ENCODE measurements at places on chromosomes 2 and 18.

DNA sequence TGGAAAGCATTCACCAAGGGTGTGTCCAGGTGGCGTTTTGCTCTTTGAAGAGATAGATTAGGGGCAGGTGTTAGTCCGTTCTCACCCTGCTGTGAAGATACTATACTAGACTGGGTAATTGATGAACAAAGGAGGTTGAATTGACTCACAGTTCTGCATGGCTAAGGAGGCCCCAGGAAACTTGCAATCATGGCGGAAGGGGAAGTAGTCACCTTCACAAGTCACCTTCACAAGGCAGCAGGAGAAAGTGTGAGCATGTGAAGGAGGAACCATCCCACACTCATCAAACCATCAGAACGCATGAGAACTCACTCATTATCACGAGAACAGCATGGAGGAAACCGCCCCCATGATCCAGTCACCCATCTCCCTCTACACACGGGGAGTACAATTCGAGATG, 135.7 kb upstream of the NFATC1 start:
- DNase-seq = no peak

- no peak for DNase-seq
These were observed 18.0 kb downstream of the LRP1B start for GRCh38 chr2:142112757-142113221.

DNA sequence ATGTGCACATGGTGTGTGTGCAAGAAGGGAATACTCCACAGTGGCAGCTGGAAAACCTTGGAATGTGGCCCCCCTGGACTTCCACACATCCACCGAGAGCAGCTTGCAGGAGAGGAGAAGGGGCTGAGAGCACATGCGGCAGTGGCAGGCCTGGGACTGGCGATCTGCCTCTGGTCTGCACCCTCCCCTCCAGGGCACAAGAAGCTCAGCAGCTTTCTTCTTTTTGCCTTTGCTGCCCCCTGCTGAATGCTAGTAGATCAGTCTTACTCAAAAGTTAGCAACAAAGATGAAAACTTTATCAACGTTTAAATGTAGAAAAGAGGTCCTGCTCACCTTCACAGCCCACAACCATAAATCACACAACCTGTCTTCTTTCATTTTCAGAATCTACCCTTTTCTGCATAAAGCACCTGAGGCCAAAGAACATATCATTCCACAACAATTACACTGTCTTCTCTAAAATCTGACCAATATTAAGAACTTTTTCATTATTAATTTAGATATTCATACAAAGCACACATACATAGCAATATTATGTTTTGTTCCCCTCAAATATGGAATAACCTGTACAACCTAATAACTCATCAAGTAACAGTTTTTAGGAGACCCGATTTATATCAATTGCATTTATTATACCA, 34.6 kb downstream of the TGFBRAP1 start:
- DNase-seq = peak; percentile 36

DNA sequence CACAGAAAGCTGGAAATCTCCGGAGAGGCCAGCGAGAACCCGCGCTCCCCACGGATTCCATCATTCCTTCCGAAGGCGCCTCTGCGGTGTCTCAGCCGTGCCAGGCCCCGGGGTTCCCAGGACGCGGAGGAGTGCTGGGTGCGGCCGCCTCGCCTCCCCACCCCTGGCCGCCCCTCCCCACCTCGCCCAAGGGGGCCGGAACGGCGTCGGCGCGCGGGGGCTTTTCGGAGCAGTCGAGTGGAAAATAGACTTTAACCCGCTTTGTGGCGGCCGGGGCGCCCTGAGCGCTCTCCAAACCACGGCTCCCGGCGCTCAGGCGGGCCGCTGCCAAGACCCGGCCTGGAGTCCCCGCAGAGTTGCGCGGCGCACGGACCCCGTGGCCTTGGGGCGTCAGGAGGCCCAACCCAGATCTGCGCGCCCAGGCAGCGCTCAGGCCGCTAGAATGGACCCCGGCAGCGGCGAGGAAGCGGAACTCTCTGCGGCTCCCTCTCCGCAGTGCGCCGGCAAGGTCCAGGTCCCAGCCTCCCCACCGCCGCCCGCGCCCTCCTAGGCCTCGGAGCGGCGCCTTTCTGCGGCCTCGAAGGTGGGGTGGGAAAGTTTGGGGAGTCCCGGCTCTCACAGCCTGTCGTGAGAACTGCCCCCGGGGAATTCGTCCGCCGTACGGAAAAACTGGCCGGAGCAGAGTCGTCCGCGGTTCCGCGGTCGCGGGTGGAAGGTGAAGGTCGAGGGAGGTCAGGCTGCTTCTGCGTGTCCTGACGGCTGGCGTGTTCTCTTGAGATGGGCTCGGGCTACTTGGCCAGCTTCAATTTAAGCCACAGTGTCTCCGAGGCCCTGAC, 1.2 kb upstream of the EMX1 start:
- DNase-seq = peak; percentile 76

DNA sequence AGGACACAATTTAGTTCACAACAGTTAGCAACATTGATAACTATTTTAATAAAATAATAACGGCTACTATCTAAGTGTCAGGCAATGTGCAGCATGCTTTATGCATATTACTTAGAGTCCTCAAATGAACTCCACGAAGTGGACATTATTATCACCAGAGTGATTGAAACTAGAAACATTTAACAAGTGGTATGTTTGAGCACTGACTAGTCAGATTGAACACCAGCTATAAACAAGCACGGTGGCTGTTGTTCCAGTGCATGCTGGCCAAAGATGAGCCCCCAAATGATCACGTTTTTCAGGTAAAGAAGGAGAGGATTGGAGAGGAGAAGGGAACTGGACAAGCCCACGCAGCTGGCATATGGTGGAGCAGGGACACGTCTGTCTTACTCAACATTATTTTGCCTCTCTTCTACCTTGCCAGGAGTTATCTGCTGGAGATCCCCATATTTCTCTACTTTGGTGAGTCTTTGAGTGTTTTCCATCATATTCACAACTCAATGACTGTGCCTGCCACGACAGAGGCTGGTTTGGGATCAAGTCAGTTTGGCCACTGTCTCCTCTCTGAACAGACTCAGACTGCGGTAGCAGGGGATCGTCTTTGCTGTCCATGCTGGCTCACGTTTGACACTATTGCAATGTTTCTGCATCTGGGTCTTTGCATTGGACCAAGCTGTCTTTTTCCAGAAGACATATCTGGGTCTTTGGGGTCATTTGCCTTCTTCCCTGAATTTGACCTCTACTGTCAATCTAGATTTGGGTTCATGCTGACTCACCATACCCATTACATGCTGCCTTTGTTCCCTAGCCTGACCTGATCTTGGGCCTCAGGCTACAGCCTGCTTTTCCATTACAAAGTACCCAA, 66.0 kb upstream of the ACSL3 start:
- DNase-seq = no peak

DNA sequence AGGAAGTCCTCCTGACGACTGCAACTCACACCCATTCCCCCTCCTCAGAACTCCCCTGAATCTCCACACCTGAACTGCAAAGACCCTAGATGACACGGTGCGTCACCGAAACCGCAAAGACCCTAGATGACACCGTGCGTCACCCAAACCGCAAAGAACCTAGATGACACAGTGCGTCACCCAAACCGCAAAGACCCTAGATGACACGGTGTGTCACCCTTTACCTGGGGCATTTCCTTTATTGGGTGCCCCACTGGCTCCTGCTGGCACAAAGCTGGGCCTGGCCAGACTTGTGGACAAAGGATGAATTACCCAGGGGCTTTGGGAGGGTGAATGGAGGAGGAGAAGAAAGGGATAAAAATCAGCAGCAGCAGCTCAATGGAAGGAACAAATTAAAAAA, 123.8 kb downstream of the CELF4 start:
- no peak for DNase-seq

DNA sequence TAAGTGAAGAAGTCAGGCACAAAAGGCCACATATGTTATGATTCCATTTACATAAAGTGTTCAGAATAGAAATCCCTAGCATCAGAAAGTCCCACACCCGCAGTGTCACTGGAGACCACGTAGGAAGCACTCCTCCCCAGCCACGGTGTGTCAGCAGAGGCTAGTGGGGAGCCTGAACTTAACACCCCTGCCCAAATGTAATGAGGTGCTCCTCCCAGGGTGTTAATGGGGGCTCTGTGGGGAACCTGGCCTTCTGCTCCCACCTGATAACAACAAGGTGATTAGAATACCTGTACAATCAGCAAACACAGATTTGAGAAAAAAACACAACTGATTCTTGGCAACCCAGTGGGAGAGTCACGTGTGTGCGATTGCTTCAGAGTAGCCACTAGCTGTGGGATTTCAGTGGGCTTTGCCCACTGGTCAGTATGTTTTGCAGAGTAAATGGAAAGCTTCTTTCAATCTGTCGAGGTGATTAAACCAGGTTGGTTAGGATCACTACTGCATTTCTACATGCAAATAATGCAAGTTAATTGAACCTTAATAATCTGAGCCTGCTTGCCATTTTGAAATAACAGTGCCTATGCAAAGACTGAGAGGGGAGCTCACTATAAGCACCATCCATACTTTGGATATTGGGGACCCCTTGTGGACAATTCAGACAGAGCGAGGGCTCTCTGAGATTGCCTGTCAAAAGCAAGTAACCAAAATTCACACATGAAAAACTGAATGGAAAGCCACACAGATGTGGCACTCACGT, 20.6 kb upstream of the ATRAID start:
- peak; percentile 43 for DNase-seq

DNA sequence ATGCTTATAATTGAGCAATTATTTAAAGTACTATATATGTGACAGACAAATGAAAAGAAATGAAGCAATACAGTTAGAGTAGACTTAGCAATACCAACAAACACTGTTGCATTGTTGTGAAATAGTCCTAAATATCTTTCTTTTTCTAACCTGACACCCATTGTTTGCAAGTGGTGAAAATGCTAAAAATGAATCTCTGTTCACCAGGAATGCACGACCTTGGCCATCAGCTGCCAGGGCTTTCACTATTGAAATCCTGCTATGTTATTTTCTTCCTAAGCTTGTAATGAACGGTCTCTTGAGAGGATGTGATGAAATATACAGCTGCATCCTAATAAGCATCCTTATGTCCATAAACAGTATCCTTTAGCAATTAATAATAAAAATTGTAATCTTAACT, 136.2 kb upstream of the MGAT5 start:
- DNase-seq = no peak

DNA sequence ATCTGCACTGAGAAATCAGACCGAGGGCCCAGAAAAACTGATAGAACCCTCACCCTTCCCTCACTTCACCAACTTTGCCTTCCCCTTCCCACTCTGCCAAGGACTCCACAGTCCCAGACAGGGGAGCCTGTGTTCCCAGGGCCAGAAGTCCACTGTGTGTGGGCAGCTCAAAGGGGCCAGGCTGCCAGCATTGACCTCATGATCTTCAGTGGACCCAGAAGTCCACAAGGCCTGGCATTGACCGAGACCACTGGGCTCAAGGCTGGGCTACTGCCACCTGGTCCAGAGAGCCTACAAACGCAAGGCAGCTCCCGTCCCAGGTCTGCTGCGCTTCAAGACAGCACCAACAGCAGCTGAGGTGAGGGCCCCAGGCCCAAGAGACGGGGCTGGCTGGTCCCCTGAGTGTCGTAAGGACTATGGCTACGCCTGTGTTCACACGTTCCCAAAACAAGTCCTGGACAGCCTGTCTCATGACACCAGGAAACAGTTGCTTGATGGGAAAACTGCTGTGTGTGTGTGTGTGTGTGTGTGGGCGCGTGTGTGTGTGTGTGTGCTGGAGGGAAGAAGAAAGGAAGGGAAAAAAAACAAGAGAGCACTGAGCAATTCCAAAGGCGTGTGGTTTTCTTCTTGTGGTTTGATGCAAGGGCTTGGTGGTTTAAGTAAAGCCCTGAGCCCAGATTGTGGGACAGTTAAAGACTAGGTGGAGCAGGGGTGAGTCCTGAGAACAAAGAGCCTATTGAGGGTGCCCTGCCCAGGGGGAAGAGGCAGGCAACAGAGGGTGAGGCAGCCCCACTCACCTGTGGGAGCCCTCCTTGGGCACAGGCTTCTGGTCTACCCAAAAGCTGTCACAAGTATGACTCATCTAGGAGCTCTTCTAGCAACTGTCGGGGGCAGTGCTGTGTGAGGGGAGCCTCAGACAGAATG, 46.6 kb upstream of the ZBTB7C start:
- DNase-seq = peak; percentile 55

GRCh38 chr18:11548396-11548795, 61.0 kb upstream of the SLC35G4 start:
- DNase-seq = no peak

DNA sequence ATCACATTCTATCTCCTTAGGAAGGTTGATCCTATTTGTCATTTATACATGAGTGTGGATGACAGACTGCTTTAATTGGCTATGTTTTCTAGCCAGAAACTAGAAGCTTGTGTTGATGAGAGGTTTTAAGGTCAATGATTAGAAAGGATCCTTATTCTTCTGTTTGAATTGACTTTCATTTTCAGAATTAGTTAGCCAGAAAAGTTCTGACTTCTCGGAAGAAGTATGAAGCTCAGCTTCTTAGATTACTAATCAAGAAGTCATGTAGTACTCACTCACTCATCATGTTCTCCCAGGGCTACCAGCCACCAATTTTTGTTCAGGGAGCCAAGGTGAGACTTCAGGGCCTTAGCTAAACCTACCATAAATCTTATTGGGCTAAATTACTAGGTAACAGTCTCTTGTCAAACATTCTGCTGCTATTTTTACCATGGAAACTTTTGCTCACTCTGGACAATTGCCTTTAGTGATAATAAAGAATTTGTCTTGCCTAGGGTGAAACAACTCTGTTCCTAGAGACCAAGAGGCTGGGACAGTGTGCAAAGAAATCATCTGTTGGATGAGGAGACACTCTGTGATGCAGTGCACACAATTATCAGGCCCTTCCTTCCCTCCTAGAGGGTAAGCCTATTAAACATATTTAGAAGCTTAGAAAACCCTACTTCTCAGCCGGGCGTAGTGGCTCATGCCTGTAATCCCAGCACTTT, 111.6 kb upstream of the DNMT3A start:
- DNase-seq = no peak

- DNase-seq = no peak
These were observed 7.9 kb upstream of the RNF152 start for GRCh38 chr18:61900504-61901281.

DNA sequence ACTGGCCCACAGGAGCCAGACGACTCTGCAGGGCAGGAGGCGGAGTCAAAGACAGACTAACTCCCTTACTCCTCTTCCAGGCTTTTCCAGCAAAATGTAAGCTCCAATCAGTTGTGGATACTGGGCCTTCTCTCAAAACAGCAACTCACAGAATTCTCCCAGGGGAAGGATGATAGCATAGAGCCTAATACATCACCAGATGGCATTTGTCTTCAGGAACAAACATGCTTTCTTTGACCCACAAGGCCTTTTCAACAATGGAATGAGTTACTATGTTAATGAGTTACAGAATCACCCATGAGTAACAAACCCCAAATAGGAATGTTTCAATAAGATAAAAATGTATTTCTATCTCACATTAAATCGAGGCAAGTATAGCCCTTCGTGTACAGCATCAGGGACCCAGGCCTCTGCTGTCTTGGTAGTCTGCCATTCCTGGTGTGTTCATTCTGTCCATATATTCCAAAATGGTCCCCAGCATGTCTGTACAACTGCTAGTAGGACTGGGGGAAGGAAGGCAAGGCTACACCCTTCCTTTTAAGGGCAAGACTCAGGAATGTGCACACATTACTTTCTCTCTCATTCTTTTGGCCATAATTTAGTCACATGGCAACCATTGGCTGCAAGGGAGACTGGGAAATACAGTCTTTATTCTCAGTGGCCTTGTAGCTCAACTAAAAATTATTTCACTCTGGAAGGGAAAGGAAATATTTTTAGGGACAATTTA, 76.4 kb downstream of the BOD1L2 start:
- DNase-seq = no peak

GRCh38 chr18:70994116-70994515, 705.3 kb downstream of the SOCS6 start:
- no peak for DNase-seq

GRCh38 chr2:43180897-43181296, 45.5 kb downstream of the ZFP36L2 start:
- DNase-seq = no peak

GRCh38 chr2:159071190-159071915, 102.9 kb downstream of the TANC1 start:
- no peak for DNase-seq

Data from colonic mucosa (tissue), 4 donors.